ENCODE measurements at places on chromosomes 7 and 10.

DNA sequence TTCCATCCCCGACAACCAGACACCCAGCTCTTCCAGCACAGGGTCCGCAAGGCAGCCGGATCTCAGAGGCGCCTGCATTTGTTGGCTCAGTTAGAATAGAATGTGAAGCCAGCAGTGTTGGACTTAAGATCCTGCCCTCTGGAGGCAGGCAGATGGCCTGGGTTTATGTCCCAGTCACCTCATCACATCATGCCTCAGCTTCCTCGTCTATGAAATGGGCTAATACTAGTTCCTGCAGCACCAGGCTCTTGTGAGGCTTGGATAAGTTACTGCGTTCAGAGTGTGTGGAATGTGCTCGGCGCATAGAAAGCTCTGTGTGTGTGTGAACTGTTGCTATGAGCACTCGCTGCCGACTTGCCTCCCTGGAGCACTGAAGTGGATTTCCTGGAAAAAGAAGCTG, 202.5 kb upstream of the GPR26 start:
- DNase-seq = no peak

- DNase-seq = no peak
Measured at GRCh38 chr7:37089972-37090371, 358.7 kb downstream of the ELMO1 start.

DNA sequence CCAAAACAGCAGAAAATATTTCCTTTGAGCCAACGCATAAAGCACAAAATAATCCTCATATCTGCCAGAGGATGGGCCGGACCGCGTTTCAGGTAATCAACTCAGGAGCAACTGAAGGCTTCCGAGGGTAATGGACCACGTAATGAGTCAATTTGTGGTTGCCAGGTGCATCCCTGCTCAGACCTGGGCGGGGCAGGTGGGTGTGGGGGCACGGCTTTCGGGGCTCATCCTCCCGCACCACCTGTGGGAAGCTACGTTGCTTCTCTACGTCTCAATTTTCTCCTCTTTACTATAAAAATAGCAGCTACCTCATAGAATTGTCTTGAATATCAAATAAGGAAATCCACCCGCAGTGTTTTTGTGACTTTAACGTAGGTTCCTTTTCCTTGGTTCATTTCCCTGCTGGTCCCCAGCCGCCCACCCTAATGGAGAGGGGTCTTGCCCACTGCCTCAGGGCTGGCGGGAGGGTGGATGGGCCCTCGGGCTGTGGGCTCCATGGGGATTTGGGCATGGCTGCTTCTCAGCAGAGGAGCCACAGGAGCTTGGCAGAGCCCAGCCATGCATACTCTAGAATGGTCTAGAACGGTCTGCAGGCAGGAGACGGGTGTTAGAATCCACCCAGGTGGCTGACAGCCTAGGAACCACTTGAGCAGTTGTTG, 324.7 kb downstream of the ADARB2 start:
- no peak for DNase-seq

GRCh38 chr7:51090411-51090810, 226.2 kb downstream of the COBL start:
- DNase-seq = no peak

DNA sequence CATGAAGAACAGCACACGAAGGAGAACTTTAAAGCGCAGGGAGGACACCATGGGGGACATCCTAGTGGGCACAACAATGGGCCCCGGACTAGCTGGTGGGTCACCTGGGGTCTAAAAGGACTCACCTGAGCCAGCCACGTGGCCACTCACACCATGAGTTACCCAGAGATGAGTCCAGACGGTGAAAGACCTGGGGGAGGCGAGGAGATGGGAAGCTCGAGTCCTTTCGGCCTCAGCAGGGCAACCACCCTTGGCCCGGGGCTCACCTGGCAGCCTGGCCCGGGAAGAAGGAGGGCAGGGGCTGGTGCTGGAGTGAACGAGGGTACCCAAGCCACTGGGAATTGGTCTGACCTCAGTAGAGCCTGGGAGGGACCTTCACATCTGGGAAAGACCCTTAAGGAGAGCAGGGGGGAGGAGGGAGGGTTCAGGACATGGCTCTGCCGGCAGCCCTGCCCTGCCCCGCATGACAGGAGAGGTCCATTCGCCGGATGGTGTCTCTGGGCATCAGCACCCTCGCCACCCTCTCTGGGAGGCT, 5.7 kb downstream of the GIGYF1 start:
- DNase-seq = no peak

DNA sequence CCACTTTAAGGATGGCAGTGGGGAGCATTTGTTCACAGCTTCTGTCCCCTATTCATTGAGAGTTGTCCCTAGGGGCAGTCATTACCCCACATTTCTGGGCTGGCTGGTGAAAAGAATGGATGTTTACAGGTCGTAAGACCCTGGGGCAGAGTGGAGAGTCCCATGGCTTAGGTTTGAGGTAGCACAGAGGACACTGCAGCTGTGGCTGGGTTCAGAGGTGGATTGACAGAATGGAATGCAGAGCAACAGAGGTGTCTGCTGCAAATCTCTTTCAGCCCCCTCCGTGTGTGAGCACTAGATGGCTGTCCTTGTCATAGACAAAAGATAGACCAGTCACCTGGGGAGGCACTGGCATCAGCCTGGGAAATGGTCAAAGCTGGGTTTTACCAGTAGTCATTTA, 141.9 kb downstream of the CACNB2 start:
- DNase-seq = no peak

- DNase-seq = no peak
Measured at GRCh38 chr10:101939008-101939648, 95.5 kb upstream of the KCNIP2 start.

DNA sequence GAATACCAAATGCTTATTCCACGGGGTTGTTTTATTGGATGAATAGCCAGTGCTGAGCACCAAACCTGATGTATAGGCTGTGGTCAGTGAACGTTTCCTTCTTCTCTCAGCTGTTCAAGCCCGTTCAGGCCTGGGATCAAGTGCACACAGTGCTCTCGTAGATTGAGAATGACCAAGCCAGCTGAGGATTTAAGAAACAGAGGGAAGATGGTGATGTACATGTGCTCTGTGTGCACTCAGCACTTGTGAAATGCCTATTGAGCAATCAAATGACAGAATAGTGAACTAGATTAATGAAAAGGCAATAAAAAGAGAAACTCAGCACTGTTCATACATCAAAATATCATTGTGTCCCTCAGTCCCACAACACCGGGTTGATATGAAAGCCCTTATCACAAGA, 302.5 kb downstream of the BMPER start:
- DNase-seq = no peak

DNA sequence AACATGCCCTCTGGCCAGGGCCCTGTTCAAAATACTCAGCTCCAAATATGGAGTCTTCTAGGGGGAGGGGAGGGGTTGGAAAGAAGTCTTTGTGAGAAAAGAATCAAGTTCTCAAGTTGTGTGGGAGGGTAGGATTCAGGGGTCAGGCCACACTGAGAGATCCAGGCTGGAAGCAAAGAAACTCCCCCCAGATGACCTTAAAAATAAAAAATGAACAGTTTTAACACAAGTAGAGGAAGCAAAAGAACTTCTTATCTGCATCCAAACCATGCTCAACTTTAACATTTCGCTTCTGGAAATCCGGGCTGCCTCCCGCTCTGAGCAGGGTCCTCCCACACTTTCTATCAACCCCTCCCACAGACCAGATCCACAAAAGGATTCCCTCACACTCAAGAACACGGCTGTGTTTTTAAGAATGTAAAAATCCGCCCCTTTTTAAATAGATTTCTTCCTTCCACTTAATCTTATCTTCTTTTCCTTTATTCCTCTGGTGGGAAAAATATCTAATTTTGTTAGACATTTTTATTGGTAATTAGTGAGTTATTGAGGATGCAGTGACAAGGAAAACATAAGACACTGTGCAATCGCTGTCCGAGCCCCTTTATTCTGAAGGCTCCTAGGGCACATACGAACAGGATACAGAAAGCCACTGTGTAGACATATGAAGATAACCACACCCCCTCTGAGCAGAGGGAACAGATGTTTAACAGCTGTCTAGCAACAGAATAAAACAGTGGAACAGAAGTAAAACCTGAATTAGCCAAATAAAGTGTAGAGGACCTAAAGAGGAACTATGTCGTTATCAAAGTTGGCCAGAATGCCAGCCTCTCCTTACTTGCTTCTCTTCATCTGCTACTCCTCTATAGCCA, 43.8 kb downstream of the CYTH3 start:
- no peak for DNase-seq

DNA sequence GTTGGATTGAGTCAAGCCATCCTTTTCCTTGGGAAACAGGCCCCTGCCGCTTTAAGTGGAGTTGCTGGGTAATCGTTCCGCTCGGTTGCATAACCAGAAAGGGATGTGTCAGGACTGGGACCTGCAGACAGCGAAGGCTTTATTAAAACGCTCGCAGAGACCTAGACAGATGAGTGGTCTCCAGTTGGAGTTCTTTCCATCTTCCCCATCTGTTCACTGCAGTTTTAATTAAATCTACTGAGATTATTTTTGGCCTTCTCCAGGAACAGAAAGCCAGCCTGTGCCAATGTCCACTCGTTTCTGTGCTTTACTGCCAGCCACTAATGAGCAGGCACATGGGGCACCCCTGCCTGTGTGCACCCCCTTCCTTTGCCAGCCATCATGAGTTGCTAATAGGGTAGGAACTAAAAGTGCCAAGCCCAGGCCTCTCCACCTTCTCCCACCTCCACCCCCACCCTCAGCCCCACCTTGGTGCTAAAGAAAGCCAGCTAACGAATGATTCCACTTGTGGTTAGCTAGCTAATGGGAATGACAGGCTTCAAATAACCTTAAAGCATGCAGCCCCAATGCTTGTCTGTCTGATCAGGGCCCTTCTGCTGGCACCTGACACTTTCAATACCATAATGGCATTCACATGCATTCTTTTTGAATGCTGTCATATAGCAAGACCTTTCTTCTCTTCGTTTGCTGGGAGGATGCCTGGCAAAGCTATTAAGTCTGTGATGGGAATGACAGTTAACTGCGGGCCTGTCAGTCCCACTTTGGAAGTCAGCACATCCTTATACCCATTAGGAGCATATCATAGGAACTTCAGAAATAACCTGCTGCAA, 556.8 kb upstream of the GALNT17 start:
- peak; percentile 84 for DNase-seq

DNA sequence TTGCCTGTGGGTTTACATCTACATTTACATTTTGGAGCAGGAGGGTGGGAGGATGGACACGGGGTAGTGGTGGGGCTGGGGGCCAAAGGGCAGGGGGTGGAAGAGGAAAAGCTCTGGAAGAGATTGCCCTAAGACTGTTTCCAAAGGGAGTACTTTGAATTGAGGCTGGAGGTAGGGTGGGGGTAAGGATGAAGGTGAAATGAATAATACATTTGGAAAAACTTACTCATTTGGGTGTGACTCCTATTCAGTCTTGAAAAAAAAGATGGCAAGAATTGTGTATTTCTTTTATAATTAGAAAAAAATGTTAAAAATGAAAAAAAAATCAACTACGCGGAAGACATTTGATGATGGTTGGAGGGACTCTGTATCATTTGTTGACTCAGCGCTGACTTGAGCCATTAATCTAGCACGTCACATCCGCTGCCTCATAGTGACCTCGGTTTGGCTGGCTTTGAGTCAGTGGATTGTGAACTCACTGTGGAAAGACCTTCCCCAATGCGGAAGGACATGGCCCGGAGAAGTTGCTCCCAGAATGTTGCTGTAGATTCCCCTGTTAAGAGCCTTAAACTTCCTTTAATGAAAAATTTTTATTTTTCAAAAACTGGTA, 2.8 kb downstream of the FAM180A start:
- no peak for DNase-seq

DNA sequence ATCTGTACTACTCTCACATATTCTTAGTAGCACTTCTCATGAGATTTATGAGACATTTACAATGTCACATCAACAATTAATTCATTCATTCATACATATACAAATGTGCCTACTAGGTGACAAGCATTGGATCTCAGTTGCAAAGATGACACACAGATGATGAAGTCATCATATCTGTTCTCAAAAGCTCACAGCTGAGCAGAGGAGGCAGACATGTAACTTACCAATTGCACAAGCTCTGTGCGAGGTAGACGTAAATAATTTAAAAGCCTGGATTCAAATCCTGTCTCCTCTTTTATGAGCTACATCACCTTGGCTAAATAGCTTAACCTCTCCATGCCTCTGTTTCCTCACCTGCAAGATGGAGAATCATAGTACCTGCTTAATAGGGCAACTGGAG, 109.4 kb upstream of the FAM133B start:
- no peak for DNase-seq

GRCh38 chr10:54609423-54609822, 191.6 kb downstream of the PCDH15 start:
- no peak for DNase-seq

- no peak for DNase-seq
Measured at GRCh38 chr7:38756521-38756920, 125.3 kb upstream of the AMPH start.

DNA sequence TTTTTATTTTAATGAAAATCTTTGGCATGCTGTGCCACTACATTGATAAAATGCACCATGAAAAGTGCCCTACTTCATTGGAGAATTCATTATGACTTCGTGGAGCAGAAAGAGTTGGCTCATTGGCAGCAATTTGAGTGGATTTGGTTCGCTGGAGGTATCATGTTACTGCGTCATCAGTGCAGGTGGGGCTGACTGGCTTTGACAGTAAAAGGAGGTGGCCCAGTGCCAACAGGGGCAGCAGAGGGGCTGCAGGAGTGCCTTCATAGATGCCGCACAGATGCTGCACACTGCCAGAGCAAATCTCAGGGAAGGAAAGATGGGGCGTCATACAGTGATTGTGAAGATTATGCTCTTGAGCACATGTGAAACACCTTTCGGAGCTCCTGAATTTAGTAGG, 22.2 kb downstream of the FZD1 start:
- no peak for DNase-seq

- DNase-seq = peak; percentile 53
Measured at GRCh38 chr10:60032723-60033122, 126.4 kb upstream of the CCDC6 start.

DNA sequence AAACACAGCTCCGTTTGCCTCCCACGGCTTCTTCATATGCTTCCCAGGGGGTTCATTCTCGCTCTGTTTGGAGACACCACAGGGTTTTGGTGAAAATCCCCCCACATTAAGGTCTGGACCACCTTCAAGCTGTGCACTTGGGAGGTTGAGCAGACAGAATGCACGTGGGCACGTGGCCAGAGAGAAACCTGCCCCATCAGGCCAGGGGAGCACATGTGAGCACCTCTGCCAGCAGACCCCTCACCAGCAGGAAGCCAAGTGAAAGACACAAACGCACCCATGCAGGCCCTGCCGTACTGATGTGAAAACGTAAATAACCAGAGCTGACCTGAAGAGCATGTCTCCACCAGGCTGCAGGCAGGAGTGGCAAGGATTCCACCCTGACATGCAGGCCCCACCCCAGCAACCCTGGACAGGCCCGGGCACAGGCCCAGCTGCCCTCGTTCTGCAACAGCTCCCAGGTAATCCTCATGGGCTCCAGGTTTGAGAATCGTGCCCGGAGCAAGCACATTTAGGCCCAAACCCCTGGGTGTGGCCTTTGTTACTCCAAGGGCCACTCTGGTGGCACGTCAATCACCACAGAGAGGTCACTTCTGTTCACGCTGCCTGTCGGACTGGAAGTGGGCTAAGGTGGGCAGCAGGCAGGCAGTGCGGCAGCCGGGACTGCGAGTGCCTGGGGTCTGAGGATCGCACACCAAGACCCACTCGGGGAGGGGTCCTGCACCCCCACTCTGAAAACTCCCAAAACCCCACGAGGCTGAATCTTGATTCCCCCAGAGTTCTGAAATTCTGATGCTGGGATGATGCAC, 184.4 kb downstream of the PTPRN2 start:
- no peak for DNase-seq

- no peak for DNase-seq
Measured at GRCh38 chr7:16450366-16450765, 15.2 kb downstream of the SOSTDC1 start.

GRCh38 chr10:63396133-63396761, 69.5 kb downstream of the JMJD1C start:
- DNase-seq = no peak

GRCh38 chr7:154591544-154591943, 411.4 kb downstream of the PAXIP1 start:
- DNase-seq = no peak

Data from WERI-Rb-1 (cell line).